ENCODE measurements at places on chromosomes 13 and 19.

DNA sequence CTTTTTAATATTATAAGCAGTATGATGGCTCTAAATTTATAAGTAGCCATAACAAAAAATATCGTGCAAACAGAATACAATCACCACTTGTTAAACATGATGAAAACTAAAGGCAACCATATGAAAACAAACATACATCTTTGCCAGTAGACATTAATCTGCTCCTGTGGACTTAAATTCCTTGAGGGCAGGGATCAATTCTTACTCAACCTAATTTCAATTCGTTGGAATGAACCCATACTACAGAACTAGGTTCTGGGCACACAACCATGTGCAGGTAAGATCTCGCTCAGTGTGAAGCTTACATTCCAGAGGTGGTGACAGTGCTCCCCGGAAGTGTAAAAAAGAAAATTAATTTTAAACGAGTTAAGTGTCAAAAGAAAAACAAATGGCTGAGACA is 13.4 kb downstream of the TBC1D4 start:
- DNase-seq, result no peak

DNA sequence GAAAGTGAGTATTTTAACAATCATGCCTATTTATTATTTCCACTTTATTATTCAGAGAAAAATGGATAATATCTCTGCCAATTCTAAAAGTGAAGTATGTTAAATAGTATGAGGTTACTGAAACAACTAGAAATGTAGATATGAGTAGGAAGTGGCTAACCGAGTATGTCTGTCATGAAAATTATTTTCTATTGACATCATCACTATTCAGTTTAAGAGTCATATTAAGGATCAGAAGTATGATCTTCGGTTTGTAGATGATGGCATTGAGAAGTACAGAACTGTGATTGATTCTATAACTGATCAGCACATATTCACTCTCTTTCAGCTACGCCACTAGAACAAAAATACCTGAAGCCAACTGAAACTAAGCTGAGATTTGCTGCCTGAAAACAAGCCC is 146.4 kb upstream of the SLITRK5 start:
- no peak for DNase-seq

- DNase-seq, result no peak
Measured at GRCh38 chr19:35120492-35120891, 4.9 kb downstream of the FXYD3 start.

DNA sequence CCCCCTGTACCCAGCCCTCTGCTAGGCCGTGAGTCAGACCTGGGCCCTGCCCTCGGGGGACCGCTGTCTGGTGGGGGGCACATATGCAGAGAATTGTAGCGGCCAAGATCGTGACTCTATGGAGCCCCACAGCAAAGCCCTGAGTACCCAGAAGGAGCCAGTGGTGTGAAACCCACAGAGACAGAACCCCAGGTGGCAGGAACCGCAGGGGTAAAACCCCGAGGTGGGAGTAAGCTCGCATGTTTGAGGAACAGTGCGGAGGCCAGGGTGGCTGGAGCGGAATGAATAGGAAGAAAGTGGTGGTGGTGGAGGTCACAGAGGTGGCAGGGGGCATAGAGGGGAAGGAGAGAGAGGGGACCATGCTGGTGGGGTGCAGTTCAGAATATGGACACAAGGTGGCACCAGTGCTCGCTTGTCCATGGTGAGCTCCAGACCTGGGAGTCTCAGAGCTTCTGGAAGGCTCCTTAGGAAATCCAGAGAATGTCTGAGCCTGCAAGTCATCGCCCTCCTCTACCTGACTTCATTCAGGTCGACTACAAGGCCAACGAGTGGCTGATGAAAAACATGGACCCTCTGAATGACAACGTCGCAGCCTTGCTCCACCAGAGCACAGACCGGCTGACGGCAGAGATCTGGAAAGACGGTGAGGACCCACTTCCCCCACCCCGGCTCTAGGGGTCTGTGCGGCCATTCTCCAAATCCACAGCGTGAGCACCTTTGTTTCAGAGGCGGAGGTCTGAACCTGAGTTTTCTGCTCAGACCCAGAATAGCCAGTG is 48.9 kb downstream of the MYH14 start:
- DNase-seq, result peak; percentile 27

DNA sequence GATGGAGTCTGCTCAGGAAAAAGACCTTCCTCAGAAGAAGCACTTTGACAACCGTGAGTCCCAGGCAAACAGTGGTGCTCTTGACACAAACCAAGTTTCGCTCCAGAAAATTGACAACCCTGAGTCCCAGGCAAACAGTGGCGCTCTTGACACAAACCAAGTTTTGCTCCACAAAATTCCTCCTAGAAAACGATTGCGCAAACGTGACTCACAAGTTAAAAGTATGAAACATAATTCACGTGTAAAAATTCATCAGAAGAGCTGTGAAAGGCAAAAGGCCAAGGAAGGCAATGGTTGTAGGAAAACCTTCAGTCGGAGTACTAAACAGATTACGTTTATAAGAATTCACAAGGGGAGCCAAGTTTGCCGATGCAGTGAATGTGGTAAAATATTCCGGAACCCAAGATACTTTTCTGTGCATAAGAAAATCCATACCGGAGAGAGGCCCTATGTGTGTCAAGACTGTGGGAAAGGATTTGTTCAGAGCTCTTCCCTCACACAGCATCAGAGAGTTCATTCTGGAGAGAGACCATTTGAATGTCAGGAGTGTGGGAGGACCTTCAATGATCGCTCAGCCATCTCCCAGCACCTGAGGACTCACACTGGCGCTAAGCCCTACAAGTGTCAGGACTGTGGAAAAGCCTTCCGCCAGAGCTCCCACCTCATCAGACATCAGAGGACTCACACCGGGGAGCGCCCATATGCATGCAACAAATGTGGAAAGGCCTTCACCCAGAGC is 16.2 kb upstream of the ZNF544 start:
- no peak for DNase-seq

DNA sequence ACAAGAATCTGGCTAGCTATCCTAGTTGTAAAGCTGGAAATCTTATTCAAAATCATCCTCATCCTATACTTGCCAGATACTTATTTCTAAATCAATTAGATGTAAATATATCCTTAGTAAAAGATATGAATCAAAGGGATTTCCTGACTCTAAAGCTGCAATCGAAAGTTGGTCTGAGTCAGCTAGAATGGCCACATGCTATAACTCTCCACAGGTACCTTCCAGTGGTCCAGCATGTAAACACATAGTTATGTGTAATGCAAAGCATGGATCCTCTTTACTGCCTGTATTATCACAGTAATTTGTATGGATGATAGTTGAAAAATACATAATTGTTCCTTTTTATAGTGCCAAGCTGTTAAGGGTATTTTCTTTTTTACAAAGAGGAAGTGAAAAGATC is 27.4 kb downstream of the SLITRK6 start:
- no peak for DNase-seq

- DNase-seq, result no peak
Measured at GRCh38 chr13:97120346-97120745, 101.8 kb upstream of the MBNL2 start.

- no peak for DNase-seq
Measured at GRCh38 chr19:14325863-14326262, 55.4 kb upstream of the ADGRE5 start.

DNA sequence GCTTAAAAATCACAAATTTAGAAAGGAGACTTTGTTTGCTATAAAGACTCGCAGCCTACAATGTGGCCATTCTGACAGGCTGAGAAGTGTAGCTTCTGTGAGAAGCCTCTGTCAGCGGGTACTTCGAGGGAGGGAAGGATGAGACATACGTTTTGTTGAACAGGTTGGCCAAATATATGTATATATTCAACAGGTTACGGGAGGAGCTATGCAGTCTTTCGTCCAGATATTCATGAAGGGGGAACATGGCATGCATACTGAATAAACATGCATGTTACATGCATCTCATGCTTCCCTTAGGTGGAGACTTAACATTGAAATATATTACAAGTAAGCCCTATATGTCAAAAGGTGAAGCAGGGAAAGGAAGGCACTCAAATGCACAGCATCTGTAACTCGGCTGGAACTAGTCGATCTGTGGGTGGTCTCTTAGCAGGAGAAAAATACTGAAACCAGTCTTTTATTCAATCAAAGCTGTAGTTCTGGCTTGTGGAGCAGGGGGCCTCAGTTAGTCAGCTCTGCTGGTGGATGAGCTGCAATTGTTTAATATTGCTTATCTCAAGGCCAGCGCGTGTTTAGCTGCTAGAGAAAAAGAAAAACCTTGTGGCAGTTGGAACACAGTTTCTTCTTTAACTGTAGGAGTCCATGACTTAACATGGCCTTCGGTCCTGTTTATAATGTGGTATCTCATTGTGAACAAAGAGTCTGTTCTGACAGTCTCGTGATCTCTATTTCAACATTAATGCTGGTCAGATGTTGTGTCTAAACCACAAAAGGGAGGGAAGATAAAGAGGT is 94.3 kb downstream of the FAM216B start:
- DNase-seq, result peak; percentile 76

- DNase-seq, result no peak
Measured at GRCh38 chr13:27186295-27186694, 14.7 kb upstream of the USP12 start.

GRCh38 chr19:48637948-48638830 is 1.0 kb upstream of the DBP start:
- DNase-seq, result peak; percentile 94

GRCh38 chr19:45828523-45828922 is 13.4 kb upstream of the RSPH6A start:
- DNase-seq, result no peak

- no peak for DNase-seq
Measured at GRCh38 chr19:5953680-5954213, 24.2 kb downstream of the RANBP3 start.

- no peak for DNase-seq
Measured at GRCh38 chr13:46604226-46604990, 51.4 kb downstream of the LRCH1 start.

- no peak for DNase-seq
Measured at GRCh38 chr13:37621811-37622361, 23.3 kb upstream of the POSTN start.

DNA sequence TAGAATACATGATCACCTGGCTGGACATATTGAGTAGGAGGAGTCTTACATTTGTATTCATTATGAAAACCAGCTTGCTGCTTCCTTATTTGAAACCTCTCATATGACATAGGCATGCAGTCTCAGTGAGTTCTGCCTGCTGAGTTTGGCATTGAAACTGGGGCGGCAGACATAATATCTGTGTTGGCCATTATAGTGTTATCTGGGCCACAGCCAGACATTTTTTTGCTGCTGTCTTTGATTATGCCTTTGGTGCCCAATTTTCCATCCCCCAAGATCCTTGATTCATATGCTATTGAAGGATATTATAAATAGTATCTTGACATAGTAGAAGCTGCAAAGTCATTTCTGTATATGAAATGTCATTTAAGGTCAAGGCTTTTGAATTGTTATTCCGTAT is 15.8 kb downstream of the FREM2 start:
- DNase-seq, result no peak

DNA sequence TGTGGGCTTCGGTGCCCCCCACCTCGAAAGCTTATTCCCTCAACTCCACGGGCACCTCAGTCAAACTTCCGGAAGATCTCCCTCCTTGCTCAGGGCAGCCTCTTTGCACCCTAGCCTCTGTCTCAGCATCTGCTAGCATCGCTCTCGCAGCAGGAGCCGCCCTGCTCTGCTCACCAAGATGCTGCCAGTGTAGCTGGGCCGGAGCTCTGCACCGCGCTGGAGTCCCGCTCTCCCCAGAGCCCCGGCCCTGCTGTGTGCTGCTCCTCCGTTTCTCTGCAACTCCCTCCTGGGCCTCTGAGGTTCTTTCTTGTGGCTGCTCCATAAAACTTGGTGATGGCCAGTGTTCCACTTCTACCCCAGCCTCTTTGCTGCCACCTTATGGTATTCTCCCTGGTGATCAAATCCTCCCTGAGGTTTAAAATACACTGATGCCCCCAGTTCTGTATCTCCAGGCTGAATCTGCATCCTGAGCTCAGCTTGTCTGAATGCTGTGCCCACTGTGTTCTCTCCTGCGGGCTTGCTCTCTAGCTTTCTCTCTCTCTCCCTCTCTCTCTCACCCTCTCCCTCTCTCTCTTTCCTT is 198.0 kb downstream of the UQCRFS1 start:
- no peak for DNase-seq

DNA sequence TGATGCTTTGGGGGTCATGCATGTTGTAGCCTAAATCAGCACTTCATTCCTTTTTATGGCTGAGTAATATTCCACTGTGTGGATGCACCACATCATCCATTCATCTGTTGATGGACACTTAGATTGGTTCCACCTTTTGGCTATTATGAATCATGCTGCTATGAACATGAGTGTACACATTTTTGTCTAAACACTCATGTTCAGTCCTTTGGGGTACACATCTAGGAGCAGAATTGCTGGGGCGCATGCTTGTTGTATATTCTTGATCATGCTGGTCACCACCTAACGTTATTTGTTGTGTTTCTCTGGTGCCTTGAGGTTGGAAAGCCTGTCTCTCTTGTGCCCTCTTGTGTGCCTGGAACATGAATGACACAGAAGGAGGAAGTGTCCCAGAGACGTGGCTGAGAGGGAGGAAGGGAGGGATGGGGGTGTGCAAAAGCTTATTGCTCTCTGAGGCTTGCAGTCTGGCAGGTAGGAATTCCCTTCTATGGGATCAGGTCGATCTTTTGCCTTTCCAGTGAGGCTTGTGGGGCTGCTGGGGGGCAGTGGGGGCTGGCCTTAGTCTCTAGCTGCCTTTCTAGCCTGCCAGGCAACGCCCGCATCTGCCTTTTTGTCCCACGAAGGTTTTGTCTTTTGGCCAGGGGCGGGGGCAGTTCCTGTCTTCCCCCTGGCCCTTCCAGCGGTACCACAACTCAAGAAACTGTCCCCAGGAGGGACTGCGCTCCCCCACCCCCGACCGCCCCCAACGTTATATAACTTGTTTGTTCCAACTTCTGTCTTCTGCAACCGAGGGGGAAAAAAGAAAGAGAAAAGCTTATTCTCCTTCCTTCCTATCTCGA is 7.6 kb downstream of the KLHL26 start:
- DNase-seq, result no peak

DNA sequence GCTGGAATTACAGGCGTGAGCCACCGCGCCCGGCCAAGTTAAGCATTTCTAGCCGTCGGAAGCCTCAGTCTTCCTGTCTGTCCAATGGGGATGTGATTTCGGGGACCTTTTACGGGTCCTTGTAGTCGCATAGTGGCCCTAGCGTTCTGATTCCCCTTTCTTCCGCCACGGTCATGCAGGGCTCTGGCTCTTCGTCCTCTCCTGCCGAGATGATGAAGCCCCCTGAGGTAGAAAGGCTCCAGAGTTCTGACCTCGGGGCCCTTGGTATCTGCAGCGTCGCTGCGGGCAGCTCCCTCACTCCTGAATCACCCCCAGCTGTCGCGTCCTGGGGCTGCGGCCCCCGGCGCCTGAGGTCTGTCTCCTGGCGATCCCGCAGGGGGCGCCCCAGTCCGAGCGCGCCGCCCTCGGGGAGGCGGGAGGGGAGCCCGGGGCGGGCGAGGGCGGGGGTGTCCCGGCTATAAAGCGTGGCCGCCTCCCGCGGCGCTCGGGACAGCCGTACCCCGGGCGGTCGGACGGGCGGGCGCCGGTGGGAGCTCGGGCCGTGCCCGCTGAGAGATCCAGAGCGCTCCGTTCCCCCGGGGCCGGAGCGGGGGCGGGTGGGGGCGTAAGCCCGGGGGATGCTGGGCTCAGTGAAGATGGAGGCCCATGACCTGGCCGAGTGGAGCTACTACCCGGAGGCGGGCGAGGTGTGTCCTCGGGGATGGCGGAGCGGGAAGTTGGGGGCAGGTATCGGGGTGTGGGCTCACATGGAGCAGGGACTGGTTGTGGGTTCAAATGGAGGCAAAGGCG is at the start of gene FOXA3:
Gene FOXA3 (plus strand): TSS at position 487 of the 789 bp plus-strand sequence. CDS start 131 bp downstream, at position 618.
- peak; percentile 88 for DNase-seq

GRCh38 chr19:55443824-55444480 is 852 bp upstream of the SHISA7 start:
- DNase-seq, result no peak

Data from neural progenitor cell (in vitro differentiated cells).